ENCODE measurements at places on chromosomes 12 and 14. TPM values are rescaled to one million over a fixed set of nuclear protein-coding genes. Genes with fewer than 3 reads are reported as not detected.

DNA sequence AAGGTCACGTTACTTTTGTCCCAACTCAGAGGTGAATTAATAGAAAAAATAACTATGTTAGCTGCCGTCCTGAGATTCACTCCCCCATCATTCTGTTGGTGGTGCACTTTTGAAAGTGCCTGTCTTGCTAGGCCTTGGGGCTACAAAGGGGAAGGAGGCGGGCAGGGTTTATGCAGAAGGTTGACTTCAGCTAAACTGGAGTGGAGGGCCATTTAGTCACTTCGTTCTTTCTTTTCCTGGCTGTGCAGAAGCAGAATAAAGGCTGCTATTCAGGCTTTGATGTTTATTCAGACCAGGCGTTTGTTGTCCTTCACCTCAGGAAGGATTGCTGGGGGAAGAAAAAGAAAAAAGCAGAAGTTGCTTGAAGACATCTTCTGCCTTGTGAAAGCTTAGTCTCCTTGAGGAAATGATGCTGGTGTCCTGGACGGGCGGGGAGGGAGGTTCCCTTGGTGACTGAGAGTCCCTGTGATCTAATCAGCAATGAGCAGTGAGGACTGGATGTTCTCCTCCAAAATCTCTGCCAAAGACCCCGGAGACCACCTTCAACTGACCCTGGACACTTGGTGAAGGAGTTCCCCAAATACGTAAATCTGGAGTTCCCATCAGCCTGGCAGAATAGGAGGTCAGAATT, 4.0 kb downstream of the GLT1D1 start:
- no peak overlapping the region for H3K4me3 ChIP-seq
- no peaks in the 10 kb centered on the region for H3K4me1 ChIP-seq
- H3K27me3 ChIP-seq, result peaks cover 3% of the 10 kb centered on the region
- H3K27ac ChIP-seq, result no peak overlapping the region
- H3K36me3 ChIP-seq, result no peaks in the 10 kb centered on the region
- no peak for DNase-seq

- no peak overlapping the region for H3K4me3 ChIP-seq
- H3K4me1 ChIP-seq, result no peaks in the 10 kb centered on the region
- H3K36me3 ChIP-seq, result no peaks in the 10 kb centered on the region
- H3K27ac ChIP-seq, result no peak overlapping the region
- DNase-seq, result no peak
Measured at GRCh38 chr14:22304326-22304725, 284.7 kb downstream of the DAD1 start.

DNA sequence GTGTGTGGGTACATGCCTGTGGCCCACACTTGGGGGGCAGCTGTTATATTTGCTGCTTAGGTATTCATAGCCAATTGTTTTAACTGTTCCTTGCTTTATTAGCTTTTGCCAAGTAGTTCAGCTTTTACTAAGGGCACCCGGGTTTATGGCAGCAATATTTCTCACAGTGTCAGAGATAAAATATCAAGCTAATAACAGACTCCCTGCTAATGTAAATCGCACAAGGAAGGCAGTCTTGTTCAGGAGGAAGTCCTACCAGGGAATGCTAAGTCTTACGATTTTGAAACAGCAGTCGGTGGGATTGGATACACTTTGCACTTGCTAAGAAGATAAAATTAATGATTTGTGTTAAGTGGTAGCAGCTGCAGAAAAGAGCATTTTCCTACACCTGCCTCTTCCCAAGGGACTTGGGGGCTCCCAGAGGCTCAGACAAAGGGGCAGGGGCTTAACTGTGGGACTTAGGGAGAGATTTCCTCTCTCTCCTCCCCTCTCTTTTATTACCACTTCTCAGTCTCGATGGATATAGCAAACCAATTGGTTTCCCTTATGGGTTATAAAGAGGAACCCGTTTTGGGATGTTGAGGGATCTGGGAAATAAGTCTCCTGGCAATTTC, 175.1 kb downstream of the NRXN3 start:
- no peaks in the 10 kb centered on the region for H3K36me3 ChIP-seq
- DNase-seq, result no peak
- no peak overlapping the region for H3K4me3 ChIP-seq
- H3K4me1 ChIP-seq, result no peaks in the 10 kb centered on the region
- H3K27me3 ChIP-seq, result no peaks in the 10 kb centered on the region

DNA sequence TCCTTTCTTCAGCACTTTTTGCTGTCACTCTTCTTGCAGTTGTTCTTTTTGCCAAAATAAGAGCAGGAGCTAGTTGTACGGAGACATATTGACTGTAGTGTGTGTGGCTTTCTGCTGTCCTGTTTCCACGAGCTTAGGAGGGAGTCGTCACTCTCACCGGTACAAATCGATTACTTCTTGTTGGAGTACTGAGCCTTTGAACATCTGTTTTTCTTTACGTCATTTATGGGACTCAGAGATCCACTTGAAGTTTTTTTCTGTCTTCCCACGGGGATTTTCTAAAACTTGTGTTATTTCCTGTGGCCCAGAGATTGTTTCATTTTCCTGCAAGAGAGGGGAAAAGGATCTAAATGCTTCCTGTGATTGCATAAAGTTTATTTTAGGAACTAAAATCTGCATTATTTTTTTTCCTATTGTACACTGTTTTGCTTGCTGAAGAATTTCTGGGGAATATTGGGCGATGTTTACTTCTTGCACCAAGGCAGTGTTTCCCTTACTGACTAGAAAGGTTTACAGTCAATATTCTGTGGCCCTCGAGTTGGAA, 199.8 kb upstream of the ARHGAP5 start:
- H3K27me3 ChIP-seq, result no peaks in the 10 kb centered on the region
- no peak overlapping the region for H3K4me3 ChIP-seq
- peaks cover 18% of the 10 kb centered on the region for H3K4me1 ChIP-seq
- no peaks in the 10 kb centered on the region for H3K36me3 ChIP-seq

GRCh38 chr14:96783043-96783914, 13.9 kb upstream of the VRK1 start:
- peaks cover 3% of the 10 kb centered on the region for H3K27me3 ChIP-seq
- H3K4me1 ChIP-seq, result no peaks in the 10 kb centered on the region
- H3K4me3 ChIP-seq, result no peak overlapping the region

GRCh38 chr14:102822311-102822863, 45.1 kb downstream of the TRAF3 start:
- peaks cover 13% of the 10 kb centered on the region for H3K4me1 ChIP-seq
- no peak overlapping the region for H3K4me3 ChIP-seq
- H3K36me3 ChIP-seq, result no peaks in the 10 kb centered on the region
- no peak for DNase-seq
- H3K27me3 ChIP-seq, result no peaks in the 10 kb centered on the region

DNA sequence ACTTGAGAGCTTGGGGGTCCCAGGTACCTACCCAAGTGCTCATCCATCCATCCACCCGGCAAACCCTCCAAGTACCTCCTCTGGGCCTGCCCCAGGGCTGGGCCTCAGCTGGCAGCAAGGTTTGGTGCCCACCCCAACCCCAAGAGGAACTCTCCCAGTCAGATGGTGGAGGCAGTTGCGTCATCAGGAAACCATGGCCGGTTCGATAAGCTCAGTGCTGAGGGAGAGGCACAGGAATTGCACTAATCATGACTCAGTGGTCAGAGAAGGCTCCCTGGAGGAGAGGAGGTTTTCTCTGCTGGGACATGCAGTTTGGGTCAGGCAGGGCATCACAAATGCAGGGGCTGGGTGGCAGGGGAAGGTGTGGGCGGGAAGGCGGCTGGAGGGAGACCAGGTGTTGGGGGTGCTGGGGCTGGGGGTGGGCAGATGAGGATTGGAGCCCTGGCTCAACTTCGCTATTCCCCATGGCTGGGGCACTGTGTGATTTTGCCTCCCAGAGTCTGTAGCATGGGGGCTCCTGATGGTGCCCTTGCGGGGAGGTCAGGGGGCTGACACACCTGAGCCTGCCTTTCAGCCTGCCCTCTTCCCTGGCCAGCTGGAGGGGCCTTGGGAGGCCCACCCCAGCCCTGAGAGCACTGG, 32.2 kb downstream of the SH2B3 start:
- peaks cover 61% of the 10 kb centered on the region for H3K4me1 ChIP-seq
- DNase-seq, result peak; percentile 86
- no peaks in the 10 kb centered on the region for H3K27me3 ChIP-seq
- H3K27ac ChIP-seq, result peak overlapping the region; percentile 75
- peaks cover 3% of the 10 kb centered on the region for H3K36me3 ChIP-seq

GRCh38 chr12:4809449-4810218, 89.4 kb downstream of the GALNT8 start:
- peak; percentile 8 for DNase-seq
- H3K36me3 ChIP-seq, result no peaks in the 10 kb centered on the region
- no peak overlapping the region for H3K27ac ChIP-seq
- H3K27me3 ChIP-seq, result peaks cover 12% of the 10 kb centered on the region

DNA sequence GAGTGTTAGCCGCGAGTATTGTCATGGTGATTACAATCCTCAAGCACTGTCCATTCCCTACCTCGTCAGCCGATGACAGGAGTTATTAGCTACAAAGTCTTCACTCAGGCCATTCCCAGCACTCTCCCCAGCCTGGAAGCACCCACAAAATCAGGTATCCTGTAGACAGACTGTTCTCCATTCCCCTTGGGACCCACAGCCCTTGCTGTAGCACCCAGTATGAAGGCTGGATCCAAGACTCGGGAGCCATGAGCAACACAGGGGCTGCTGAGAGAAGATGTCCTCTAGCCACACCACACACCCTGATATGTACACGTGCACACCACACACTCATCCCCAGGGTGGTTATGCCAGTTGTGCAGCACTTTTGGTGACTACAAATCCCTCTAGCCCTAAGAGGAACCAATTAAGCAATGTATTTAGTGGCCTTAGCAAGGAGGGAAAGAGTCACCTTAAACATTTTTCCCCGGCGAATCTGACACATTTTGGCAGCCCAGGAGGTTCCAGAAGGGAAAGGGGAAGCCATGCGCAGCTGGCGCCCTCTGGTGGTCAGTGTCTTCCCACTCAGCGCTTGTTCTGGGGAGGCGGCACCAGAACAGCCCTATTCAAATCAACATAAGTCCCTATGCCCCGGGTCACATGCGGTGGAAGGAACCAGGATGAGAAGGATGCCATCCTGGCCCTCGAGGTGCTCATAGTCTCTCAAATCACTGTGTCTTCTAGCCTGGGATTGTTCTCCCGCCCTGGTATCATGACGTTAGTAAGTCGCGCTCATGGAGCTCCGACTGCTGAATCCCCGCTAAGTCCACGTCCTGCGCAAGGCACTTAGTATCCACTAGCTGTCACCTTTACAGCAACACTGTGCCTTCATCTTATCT, 96.9 kb downstream of the GCH1 start:
- H3K27me3 ChIP-seq, result no peaks in the 10 kb centered on the region
- no peak overlapping the region for H3K27ac ChIP-seq
- peak overlapping the region; percentile 37 for H3K4me3 ChIP-seq
- peak; percentile 51 for DNase-seq
- H3K36me3 ChIP-seq, result no peaks in the 10 kb centered on the region
- H3K4me1 ChIP-seq, result peaks cover 4% of the 10 kb centered on the region

DNA sequence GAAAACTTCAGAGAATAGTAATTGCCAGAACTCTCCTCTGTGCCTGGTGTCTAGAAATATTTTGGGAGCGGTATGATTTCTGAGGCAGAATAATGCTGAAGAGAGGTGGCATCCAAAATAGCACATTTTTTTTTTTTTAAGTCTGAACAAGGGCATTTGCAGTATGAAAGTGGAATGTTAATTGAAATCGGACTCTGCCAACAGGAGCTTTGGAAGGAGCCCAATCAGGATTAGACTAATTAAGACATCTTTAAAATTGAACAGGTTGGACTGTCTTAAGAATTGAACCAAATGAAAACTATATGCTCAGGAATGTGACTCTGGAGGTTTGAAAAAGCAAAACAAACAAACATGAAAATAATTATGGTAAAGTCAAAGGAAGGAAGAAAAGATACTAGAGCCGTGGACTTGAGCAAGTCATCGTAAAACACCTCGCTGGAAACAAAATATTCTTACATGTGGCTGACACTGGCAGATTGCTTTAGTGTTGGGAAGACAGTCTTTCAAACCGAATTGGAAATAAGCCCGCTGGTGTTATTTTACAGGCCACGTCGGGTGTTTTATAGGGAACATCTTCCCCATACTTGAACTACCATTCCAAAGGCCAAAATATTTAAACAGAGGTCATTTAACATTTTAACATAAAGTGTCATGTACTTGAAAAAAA, 436.3 kb downstream of the VRK1 start:
- DNase-seq, result no peak
- H3K4me1 ChIP-seq, result no peaks in the 10 kb centered on the region
- H3K4me3 ChIP-seq, result no peak overlapping the region
- no peaks in the 10 kb centered on the region for H3K36me3 ChIP-seq

DNA sequence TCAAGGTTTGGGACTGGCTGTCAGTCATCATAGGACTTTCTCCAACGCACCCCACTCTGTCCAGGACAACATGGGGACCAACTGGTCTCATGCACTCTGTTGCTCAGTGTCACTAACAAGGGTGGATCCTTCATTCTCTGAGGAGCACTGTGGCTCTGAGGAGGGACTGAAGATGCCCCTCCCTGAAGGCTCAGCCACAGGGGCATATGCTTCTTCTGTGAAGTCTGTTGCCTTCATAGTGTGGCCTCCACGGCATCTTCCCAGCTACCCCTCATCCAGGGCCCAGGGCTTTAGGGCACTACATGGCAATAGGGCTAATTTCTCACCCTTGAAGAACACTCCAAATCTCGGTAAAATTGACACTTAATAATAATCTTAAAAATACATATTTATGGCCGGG, 14.3 kb upstream of the IFI27L2 start:
- no peaks in the 10 kb centered on the region for H3K27me3 ChIP-seq
- no peak for DNase-seq
- no peaks in the 10 kb centered on the region for H3K36me3 ChIP-seq
- H3K4me3 ChIP-seq, result no peak overlapping the region

GRCh38 chr12:108214486-108214885, 85.4 kb downstream of the WSCD2 start:
- no peaks in the 10 kb centered on the region for H3K27me3 ChIP-seq
- no peak overlapping the region for H3K4me3 ChIP-seq
- H3K27ac ChIP-seq, result no peak overlapping the region
- DNase-seq, result peak; percentile 2
- H3K4me1 ChIP-seq, result no peaks in the 10 kb centered on the region

- H3K4me1 ChIP-seq, result peaks cover 3% of the 10 kb centered on the region
- H3K36me3 ChIP-seq, result no peaks in the 10 kb centered on the region
- no peak for DNase-seq
Measured at GRCh38 chr14:99729991-99730875, 46.1 kb downstream of the CYP46A1 start.

DNA sequence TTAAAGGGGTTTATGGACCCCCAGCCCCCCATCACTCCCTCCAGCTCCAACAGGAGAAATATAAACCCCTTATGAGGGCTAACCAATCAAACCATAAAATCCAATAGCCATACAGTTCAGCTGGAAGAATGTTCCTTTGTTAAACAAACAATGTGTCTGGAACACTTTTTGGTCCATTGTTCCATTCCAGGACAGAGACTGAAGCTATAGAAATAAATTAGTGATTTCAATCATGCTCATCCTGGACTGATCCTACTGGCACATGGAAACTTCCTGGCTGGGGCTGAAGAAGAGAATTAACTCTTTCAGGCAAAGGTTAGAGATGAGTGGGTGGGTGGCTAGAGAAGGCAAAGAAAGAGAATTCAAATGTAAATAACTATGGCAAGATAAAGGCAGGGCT, 63.4 kb downstream of the ANO2 start:
- no peak for DNase-seq
- no peak overlapping the region for H3K4me3 ChIP-seq
- no peak overlapping the region for H3K27ac ChIP-seq
- no peaks in the 10 kb centered on the region for H3K27me3 ChIP-seq
- no peaks in the 10 kb centered on the region for H3K4me1 ChIP-seq

GRCh38 chr12:105587237-105587636, 256.7 kb downstream of the C12orf75 start:
- H3K4me3 ChIP-seq, result no peak overlapping the region
- H3K4me1 ChIP-seq, result no peaks in the 10 kb centered on the region
- H3K27me3 ChIP-seq, result no peaks in the 10 kb centered on the region
- no peaks in the 10 kb centered on the region for H3K36me3 ChIP-seq
- no peak overlapping the region for H3K27ac ChIP-seq
- no peak for DNase-seq

SMOC1 gene
- 0.36 TPM for total RNA-seq

PTPRO gene
- 0.12 TPM for total RNA-seq

FOXG1 gene
- total RNA-seq, result 0.18 TPM

OR6S1 gene
- total RNA-seq, result not detected

NKX2-8 gene
- not detected for total RNA-seq

FOXA1 gene
- not detected for total RNA-seq

CHST11 gene
- total RNA-seq, result 30.2 TPM
